ENCODE measurements at places on chromosomes 13 and 19. TPM values are rescaled to one million over a fixed set of nuclear protein-coding genes. Genes with fewer than 3 reads are reported as not detected.

PCDH20 gene
- total RNA-seq, result 1.0 TPM

NLRP11 gene
- 0.22 TPM for total RNA-seq

FGF22 gene
- not detected for total RNA-seq

CCDC70 gene
- total RNA-seq, result not detected

KLK1 gene
- 28.6 TPM for total RNA-seq

CDX2 gene
- not detected for total RNA-seq

ADGRE2 gene
- total RNA-seq, result 68.1 TPM

CEACAM3 gene
- total RNA-seq, result 31.9 TPM

FTL gene
- 10,233 TPM for total RNA-seq

LILRA2 gene
- 54.0 TPM for total RNA-seq

ZNF471 gene
- total RNA-seq, result 3.0 TPM

RASA3 gene
- 52.8 TPM for total RNA-seq

EFNA2 gene
- total RNA-seq, result not detected

KLK12 gene
- total RNA-seq, result not detected

ENOX1 gene
- not detected for total RNA-seq

LRFN3 gene
- total RNA-seq, result 9.3 TPM

NALCN gene
- 0.13 TPM for total RNA-seq

LHFPL6 gene
- 27.1 TPM for total RNA-seq

PRSS57 gene
- total RNA-seq, result 0.60 TPM

ZNF575 gene
- total RNA-seq, result 1.0 TPM

ZNF723 gene
- total RNA-seq, result not detected

PNMA8A gene
- 2.7 TPM for total RNA-seq

KLK6 gene
- total RNA-seq, result 2.2 TPM

IZUMO4 gene
- total RNA-seq, result 5.7 TPM

TEX101 gene
- not detected for total RNA-seq

UFM1 gene
- total RNA-seq, result 70.5 TPM

LACC1 gene
- 13.2 TPM for total RNA-seq

CYP4F8 gene
- not detected for total RNA-seq

ALOX5AP gene
- total RNA-seq, result 106 TPM

ZNF382 gene
- 9.7 TPM for total RNA-seq

NPAS1 gene
- total RNA-seq, result 5.0 TPM

PTPRH gene
- 52.5 TPM for total RNA-seq

FBN3 gene
- not detected for total RNA-seq

ATP1A3 gene
- total RNA-seq, result 1.5 TPM

PSG6 gene
- not detected for total RNA-seq

ASPDH gene
- not detected for total RNA-seq

All from spleen (tissue), 13 donors.